ENCODE measurements at places on chromosomes 7 and 10.

- DNase-seq, result no peak
These were observed 108.3 kb downstream of the MAPK8 start for GRCh38 chr10:48414778-48415177.

- no peak for DNase-seq
These were observed 103.9 kb downstream of the LRRC4 start for GRCh38 chr7:127927348-127927696.

- DNase-seq, result no peak
These were observed 6.2 kb upstream of the STARD3NL start for GRCh38 chr7:38171623-38172391.

DNA sequence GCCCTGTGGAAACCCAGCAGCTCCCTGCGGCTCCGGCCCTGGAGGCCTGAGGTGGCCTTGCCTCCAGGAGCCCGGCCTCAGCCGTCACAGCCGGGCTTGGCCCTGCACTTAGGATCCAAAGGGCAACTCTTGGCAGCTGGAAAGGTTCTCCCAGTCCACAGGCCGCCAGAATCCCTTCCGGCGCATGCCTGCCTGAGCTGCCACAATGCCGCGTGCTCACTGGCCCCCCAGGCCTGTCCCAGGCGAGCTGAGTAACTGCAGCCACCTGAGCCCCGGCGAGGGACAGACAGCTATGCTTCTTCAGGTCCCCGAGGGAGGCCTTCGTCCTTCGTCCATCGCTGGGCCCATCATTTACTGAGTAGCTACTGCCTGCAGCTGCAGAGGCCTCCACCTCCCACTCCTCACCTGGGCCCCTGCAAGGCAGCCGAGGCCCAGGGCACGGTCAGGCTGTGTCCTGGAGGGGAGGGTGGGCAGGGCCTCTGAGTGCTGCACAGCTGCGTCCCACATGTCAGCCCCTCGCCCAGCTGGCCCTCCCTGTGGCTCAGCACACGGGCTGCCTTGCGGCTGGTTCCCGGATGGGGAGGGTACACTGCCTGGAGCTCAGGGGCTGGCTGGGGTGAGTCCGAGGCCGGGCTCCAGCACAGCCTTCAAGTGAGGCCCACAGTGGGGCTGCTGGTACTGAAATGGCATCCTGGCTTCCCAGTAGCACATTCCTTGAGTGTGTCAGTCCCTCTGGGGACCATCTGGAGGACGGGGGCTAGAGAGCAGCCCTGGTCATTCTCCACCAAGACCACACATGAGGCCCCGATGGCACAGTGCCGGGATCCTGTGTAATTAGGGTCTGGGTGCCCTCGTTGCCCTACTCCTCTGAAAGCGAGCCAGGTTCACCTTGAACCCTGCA, 172.5 kb downstream of the ELFN1 start:
- no peak for DNase-seq

- DNase-seq, result no peak
These were observed 97.6 kb downstream of the LMBR1 start for GRCh38 chr7:156795415-156795814.

- no peak for DNase-seq
These were observed 106.2 kb upstream of the KCTD7 start for GRCh38 chr7:66522518-66522917.

DNA sequence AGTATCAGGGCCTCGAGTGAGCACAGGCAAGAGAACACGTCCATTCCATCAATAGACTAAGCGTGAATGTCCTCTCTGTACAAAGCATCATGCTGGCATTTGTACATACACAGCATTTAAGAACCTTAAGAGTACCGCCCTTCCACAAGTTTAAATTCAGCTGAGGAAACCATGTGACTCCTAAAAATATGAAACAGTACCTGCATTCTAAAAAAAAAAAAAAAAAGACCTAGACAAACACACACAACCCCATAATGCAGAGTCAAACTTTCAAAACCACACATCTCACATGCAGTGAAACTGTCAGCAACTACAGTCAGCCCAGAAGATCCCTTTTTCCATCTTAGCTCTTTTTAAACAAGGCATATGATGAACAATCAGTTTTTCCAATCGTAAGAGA, 124.3 kb downstream of the DIP2C start:
- no peak for DNase-seq
